ENCODE measurements at places on chromosomes 16 and 17.

DNA sequence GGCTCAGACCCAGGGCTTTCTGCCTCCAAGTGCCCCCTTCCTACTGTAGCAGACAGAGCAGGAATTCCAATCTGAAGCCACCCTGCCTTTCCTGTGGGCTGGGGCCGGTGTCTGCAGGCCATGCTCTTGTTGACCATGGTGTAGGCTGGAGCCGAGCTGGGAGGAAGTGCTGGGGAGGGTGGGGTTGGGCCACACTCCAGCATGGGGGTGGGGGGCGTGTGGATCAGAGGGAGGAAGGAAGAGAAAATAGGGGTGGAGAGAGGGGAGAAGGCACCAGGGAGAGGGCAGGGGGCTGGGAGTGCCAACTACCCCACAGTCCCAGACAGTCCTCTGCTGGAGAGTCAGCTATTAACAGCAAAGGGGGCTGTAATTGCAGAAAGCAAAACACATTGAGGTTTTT lies 54.3 kb upstream of the JPH3 start:
- DNase-seq = no peak

DNA sequence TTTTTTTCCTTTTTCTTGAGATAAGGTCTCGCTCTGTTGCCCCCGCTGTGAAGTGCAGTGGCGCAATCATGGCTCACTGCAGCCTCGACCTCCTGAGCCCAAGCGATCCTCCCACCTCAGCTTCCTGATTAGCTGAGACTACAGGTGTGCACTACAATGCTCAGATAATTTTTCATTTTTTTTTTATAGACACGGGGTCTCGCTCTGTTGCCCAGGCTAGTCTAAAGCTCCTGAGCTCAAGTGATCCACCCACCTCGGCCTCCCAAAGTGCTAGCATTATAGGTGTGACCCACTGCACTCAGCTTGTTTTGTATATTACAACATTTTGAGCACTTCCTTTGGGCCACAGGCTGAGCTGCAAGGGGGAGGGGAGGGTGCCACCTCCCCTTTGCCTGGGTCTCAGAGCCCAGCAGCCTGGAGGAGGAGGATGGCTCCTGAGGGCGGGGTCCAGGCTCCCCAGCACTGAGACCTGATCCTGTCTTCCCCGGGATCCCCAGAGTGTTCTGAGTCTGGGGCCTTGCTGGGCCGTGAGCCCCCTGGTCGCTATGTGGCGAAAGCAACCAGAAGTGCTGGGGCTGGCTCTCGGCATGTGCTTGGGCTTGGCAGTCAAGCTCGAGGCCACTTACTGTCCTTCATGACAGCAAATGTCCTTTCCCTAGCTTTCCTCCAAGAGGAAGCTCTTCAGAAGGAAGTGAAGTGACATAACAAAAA lies 8.1 kb downstream of the DEF8 start:
- DNase-seq = no peak

GRCh38 chr16:57675741-57676551 lies 7.8 kb downstream of the ADGRG3 start:
- DNase-seq = no peak

GRCh38 chr16:48330189-48330840 lies 54.9 kb downstream of the SIAH1 start:
- DNase-seq = no peak

GRCh38 chr17:72587156-72587555 lies 466.3 kb downstream of the SOX9 start:
- DNase-seq = no peak

DNA sequence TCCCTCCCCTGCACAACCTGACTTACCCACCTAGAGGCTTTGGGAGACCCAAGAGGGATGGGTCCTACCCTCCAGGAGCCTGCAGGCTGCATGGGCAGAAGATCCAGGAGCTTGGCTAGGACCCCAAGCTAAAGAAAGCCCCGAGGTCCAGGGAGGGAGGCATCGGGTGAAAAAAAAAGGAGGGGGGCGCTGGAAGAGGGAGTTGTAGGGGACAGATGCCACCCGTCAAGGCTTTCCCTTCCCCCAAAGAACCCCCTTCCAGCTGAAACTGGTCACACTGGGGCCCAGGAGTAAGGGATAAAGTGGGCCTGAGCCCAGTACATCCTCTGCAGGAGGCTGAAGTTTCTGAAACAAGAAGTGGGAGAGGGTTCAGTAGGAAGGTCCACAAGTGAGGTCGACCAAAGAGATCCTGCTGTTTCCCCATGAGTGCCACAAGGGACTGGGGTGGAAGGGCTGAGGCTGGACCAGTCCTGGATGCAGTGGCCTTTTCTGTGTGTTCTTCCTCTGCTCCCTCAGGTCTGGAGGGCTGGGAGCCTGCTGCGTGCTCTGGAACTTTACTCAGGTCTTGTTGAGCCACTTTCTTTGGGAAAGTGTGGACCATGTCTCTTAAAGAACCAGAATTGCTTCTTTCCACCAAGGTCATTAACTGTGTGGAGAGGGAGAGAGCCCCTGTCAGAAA lies 14.2 kb upstream of the CBFB start:
- DNase-seq = no peak

DNA sequence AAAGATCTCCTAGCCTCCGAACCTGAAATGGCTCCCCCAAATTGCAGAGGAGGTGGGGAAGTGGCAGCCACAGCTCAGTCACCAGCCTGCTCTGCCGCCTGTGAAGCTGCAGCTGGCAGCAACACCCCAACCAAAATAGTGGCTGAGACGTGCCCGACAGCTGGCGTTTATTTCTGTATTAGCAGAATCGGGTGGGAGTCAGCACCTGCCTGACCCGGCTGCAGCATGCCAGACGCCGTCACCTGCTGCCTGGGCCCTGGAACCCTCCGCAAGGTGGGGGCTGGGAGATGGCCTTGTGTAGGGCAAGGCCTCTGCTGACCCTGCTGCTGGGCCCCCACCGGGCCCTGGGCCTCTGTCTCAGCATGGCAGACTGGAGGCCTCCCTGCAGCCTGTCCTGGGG lies 17.5 kb upstream of the PABPN1L start:
- no peak for DNase-seq

GRCh38 chr17:21689604-21690003 lies 2.7 kb upstream of the KCNJ18 start:
- DNase-seq = no peak

DNA sequence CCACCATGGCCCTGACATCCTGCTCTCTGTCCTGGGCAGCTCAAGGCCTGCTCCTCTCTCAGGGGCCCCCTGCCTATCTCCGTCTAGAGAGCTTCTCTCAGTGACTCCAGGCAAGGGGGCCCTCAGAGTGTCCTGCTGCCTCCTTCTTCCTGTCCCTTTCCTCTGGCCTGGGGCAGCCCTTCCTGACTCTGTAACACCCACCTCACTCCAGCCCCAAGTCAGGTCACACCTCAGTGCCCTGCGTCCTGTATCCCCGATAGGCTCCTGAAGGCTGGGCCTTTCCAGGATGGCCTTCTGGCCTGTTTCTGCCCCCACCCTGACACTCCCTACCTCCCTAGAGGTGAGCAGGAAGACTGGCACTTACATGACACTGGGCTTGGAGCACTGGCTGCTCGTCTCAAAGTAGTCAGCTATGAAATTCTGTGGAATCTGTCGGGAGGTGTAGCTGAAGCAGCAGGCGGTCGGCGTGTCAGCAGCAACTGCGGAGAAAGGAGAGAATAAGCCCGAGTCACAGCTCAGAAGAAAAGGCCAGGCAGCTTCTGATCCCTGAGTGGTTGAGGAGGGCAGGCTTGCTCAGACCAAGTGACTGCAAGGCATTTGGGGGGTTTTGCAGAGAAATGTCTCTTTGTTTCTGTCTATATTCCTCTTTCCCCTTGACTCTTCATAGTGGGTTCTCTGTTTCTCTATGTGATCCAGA lies 976 bp downstream of the CCL3L1 start:
- no peak for DNase-seq

GRCh38 chr16:88764913-88765349 lies 20.1 kb downstream of the PIEZO1 start:
- no peak for DNase-seq
